ENCODE measurements at places on chromosomes 4 and X. TPM values are rescaled to one million over a fixed set of nuclear protein-coding genes. Genes with fewer than 3 reads are reported as not detected.

Gene PDCL2
- not detected for total RNA-seq

Gene PDGFC
- 147 TPM for total RNA-seq

Gene STPG2
- total RNA-seq, result 0.29 TPM

Gene MND1
- total RNA-seq, result 2.7 TPM

Gene GATA1
- total RNA-seq, result not detected

Gene RNF175
- total RNA-seq, result under 0.01 TPM

Gene CCDC158
- 0.59 TPM for total RNA-seq

Gene USP17L10
- not detected for total RNA-seq

Gene AMER1
- 2.5 TPM for total RNA-seq

Gene PASD1
- total RNA-seq, result not detected

Gene FRAS1
- 5.1 TPM for total RNA-seq

Gene CXCL3
- not detected for total RNA-seq

Gene KIAA1210
- not detected for total RNA-seq

Gene HEPH
- total RNA-seq, result 64.5 TPM

Gene GAGE12J
- total RNA-seq, result not detected

Gene GYPA
- total RNA-seq, result not detected

Gene SLC34A2
- total RNA-seq, result not detected

Gene GJB1
- not detected for total RNA-seq

Gene F9
- not detected for total RNA-seq

Gene MAGEC3
- not detected for total RNA-seq

Gene ITM2A
- not detected for total RNA-seq

Gene POLN
- 4.1 TPM for total RNA-seq

Gene SUPT20HL2
- not detected for total RNA-seq

Gene PIR
- 15.9 TPM for total RNA-seq

Gene ZNF185
- 1.1 TPM for total RNA-seq

Gene DNAAF6
- not detected for total RNA-seq

Gene SMIM43
- total RNA-seq, result 0.72 TPM

Gene TTC29
- total RNA-seq, result under 0.01 TPM

Gene SMIM10
- total RNA-seq, result 7.1 TPM

Gene SPINK2
- not detected for total RNA-seq

Gene CYBB
- total RNA-seq, result 1.4 TPM

Gene PRKG2
- 0.88 TPM for total RNA-seq

Gene P2RY4
- total RNA-seq, result 0.29 TPM

Gene SGMS2
- total RNA-seq, result 148 TPM

Gene CDK16
- total RNA-seq, result 61.2 TPM

Gene VCX3A
- total RNA-seq, result not detected

Gene PAGE2
- not detected for total RNA-seq

Gene MBNL3
- total RNA-seq, result 2.9 TPM

Gene NHS
- total RNA-seq, result 16.8 TPM

Gene PAK3
- 1.4 TPM for total RNA-seq

Gene LNX1
- 9.8 TPM for total RNA-seq

Gene ATP5ME
- total RNA-seq, result 70.4 TPM

Gene FAM133A
- total RNA-seq, result 0.36 TPM

Gene KLB
- total RNA-seq, result not detected

Gene ELMOD2
- total RNA-seq, result 35.1 TPM

Gene DCAF8L2
- total RNA-seq, result not detected

Gene CSAG1
- total RNA-seq, result not detected

Gene GAGE12F
- not detected for total RNA-seq

Gene FAM9C
- not detected for total RNA-seq

Gene ZNF141
- total RNA-seq, result 20.6 TPM

Gene PORCN
- total RNA-seq, result 13.8 TPM

Gene GABRG1
- total RNA-seq, result not detected

Gene ETDA
- not detected for total RNA-seq

Gene GABRE
- total RNA-seq, result 32.1 TPM

Gene CLCN4
- total RNA-seq, result 16.2 TPM

Gene KDR
- not detected for total RNA-seq

Gene SH3D19
- 86.0 TPM for total RNA-seq

All from osteoblast (primary cell).